ENCODE measurements at places on chromosomes 3 and 15.

GRCh38 chr15:74396146-74396438 lies 28.6 kb upstream of the CYP11A1 start:
- H3K4me1 ChIP-seq: peaks cover 48% of the 10 kb centered on the region
- no peak overlapping the region for H3K27ac ChIP-seq
- H3K4me3 ChIP-seq: no peak overlapping the region
- no peaks in the 10 kb centered on the region for H3K27me3 ChIP-seq
- no peaks in the 10 kb centered on the region for H3K36me3 ChIP-seq

GRCh38 chr3:98329392-98330124 lies 24.1 kb upstream of the OR5K4 start:
- DNase-seq: no peak
- no peaks in the 10 kb centered on the region for H3K36me3 ChIP-seq
- no peak overlapping the region for H3K27ac ChIP-seq
- H3K4me1 ChIP-seq: no peaks in the 10 kb centered on the region

- no peak overlapping the region for H3K27ac ChIP-seq
- peaks cover 5% of the 10 kb centered on the region for H3K4me1 ChIP-seq
- no peaks in the 10 kb centered on the region for H3K36me3 ChIP-seq
- no peak overlapping the region for H3K4me3 ChIP-seq
These were observed 127.1 kb downstream of the KLF13 start for GRCh38 chr15:31453558-31454318.

- no peak overlapping the region for H3K27ac ChIP-seq
- no peaks in the 10 kb centered on the region for H3K27me3 ChIP-seq
- H3K4me3 ChIP-seq: no peak overlapping the region
- DNase-seq: no peak
- H3K36me3 ChIP-seq: no peaks in the 10 kb centered on the region
- no peaks in the 10 kb centered on the region for H3K4me1 ChIP-seq
These were observed 97.4 kb downstream of the DTWD1 start for GRCh38 chr15:49718234-49718633.

Measured in T-cell (primary cell).